ENCODE measurements at places on chromosomes 3 and 15. TPM values are rescaled to one million over a fixed set of nuclear protein-coding genes. Genes with fewer than 3 reads are reported as not detected.

GRCh38 chr3:113124256-113124830, 87.0 kb upstream of the BOC start:
- no peak for DNase-seq

- no peak for DNase-seq
These were observed 7.7 kb downstream of the SERP1 start for GRCh38 chr3:150538324-150539208.

LMAN1L gene
- not detected for total RNA-seq

FAM81A gene
- 4.1 TPM for total RNA-seq
